ENCODE measurements at places on chromosomes 6 and 20.

DNA sequence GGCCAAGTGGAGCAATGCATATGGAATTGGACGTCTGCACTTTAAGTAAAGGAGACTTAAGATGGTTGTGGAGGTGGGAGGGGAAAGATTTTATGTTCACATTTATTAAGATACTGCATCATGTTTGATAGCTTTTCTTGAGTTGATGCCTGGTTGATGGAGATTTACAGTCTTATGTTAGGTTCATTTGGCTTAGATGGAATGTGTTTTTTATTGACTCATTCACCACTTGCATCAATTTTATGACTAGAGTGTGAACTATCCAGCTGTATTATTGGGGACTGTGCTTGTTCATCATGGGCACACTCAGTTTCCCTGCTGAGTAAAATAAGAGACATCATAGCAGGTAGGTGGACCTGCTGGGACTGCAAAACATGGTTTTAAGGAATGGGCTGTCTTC, 91.2 kb upstream of the SCP2D1 start:
- H3K36me3 ChIP-seq, result peaks cover 10% of the 10 kb centered on the region
- peaks cover 19% of the 10 kb centered on the region for H3K4me1 ChIP-seq
- H3K4me3 ChIP-seq, result no peak overlapping the region
- H3K27ac ChIP-seq, result no peak overlapping the region

DNA sequence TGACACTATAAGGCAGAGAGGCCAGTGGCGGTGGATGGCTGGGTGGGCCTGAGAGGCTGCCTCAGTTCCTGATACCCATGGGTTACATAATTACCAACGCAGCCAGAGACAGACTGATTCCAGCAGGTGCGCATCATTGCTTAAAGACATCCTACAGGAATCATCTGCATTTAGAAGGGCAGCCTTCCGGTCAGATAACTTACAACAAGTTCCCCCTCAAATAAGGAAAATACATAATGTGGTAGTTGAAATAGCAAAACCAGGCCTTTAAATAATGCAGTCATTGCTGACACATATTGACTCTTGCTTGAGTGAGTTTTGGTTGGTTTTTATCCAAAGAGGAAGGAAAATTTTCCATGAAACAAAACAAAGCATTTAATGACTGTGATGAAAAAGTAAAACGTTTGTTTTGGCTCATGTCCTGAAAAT, 81.9 kb downstream of the SIM1 start:
- peaks cover 2% of the 10 kb centered on the region for H3K27me3 ChIP-seq
- no peak for DNase-seq
- H3K27ac ChIP-seq, result no peak overlapping the region
- H3K36me3 ChIP-seq, result no peaks in the 10 kb centered on the region

- H3K27ac ChIP-seq, result no peak overlapping the region
- H3K4me1 ChIP-seq, result no peaks in the 10 kb centered on the region
- no peaks in the 10 kb centered on the region for H3K36me3 ChIP-seq
- H3K4me3 ChIP-seq, result no peak overlapping the region
Observed at GRCh38 chr6:112321322-112321721, 25.8 kb upstream of the RFPL4B start.

DNA sequence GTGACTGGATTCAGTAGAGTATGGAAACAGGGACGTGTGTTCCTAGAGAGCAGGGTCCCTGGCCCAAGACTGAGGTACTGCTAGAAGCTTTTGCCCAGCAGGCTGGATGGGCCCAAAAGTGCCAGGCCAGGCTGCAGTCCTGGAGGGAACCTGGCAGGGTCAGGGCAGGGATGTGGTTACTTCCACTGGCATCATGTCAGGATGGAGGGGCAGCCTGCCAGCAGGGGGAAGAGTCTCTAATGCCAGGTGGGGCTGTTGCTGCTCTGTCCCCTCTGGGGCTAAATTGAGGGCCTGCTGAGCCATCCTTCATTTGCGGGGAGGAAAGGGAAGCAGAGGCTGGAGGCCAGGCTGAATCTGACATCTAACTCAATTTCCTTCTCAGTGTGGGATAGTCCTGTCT, 17.2 kb downstream of the ZDHHC14 start:
- no peak for DNase-seq
- H3K27me3 ChIP-seq, result no peaks in the 10 kb centered on the region
- no peak overlapping the region for H3K4me3 ChIP-seq
- no peaks in the 10 kb centered on the region for H3K36me3 ChIP-seq
- H3K4me1 ChIP-seq, result peaks cover 7% of the 10 kb centered on the region

DNA sequence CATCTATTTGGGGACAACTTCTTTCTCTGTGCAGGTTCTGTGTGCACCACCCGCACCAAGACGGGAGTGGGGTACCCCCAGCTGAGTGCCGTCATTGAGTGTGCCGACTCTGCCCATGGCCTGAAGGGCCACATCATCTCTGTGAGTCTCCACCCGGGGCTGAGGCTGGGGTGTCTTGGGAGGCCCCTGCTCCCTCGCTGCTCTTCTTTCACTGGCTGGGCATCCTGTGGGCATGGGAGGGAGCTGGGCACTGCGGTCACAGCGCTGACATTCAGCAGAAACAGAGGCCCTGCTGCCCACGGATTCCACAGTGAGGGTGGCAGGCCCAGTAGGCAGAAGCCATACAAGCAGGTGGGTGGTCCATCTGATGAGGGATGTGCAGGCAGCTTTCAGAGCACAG, 40.4 kb downstream of the GMPR start:
- no peaks in the 10 kb centered on the region for H3K36me3 ChIP-seq
- peaks cover 2% of the 10 kb centered on the region for H3K27me3 ChIP-seq
- H3K4me3 ChIP-seq, result no peak overlapping the region
- DNase-seq, result no peak
- no peak overlapping the region for H3K27ac ChIP-seq
- H3K4me1 ChIP-seq, result peaks cover 11% of the 10 kb centered on the region

DNA sequence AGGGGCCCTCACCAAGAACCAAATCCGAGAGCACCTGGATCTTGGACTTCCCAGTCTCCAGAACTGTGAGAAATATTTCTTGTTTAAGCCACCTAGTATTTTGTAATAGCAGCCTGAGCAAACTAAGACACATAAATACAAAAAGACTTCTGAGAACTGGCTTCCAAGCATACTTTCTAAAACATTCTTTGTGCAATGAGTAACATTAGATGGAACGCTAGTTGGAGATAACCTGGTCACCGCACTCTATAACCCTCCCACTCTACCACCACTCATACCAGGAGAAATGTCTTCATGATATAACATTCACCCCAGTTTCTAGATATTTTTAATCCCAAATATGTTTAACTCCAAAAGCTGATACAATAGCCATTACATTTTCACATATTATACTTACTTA, 169.5 kb upstream of the THEMIS start:
- no peak for DNase-seq
- no peak overlapping the region for H3K27ac ChIP-seq
- peaks cover 5% of the 10 kb centered on the region for H3K36me3 ChIP-seq
- H3K4me1 ChIP-seq, result no peaks in the 10 kb centered on the region

DNA sequence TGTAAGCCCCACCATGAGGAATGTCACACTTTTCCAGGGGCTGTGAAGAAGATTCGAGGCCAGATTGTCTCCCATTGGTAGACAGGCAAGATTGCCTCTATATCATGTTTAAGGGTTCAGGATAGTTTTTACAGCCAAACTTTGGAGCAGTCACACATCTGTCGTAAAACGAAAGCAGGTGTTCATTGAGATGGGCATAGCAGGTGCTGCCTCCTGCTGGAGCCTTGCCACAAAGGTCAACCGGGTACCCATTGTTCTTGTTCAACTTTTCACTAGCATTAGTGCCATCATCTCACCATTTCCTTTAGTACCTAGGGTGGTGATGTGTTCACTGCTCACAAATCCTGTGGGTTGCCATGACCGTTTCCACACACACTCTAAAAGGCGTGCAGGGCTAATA, 198.3 kb downstream of the HTR1B start:
- no peak overlapping the region for H3K27ac ChIP-seq
- H3K4me3 ChIP-seq, result no peak overlapping the region
- H3K27me3 ChIP-seq, result no peaks in the 10 kb centered on the region
- no peaks in the 10 kb centered on the region for H3K36me3 ChIP-seq
- H3K4me1 ChIP-seq, result no peaks in the 10 kb centered on the region
- DNase-seq, result no peak

DNA sequence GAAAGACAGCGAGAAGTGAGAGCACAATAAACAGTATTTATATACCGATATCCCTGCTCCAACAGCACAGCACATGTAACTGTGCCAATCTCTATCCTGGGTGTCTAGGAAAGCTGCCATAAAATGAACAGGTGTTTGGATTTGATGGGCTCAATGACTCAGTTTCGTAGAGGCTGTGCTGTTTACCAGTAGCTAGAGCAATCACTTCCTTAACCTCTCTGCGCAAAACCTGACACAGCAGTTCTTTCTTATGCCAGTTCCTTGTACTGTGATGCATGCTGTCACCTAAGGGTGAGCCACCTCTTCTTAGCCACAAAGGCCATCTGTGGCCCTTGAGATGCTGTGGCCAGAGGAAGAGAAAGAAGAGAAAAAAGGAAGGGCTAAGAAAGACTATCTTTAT, 59.3 kb downstream of the SHPRH start:
- peaks cover 52% of the 10 kb centered on the region for H3K36me3 ChIP-seq
- DNase-seq, result no peak
- H3K4me3 ChIP-seq, result no peak overlapping the region
- H3K27me3 ChIP-seq, result no peaks in the 10 kb centered on the region

GRCh38 chr6:116335612-116336215, 35.0 kb upstream of the DSE start:
- H3K36me3 ChIP-seq, result no peaks in the 10 kb centered on the region
- no peak for DNase-seq
- H3K4me1 ChIP-seq, result no peaks in the 10 kb centered on the region
- no peaks in the 10 kb centered on the region for H3K27me3 ChIP-seq

DNA sequence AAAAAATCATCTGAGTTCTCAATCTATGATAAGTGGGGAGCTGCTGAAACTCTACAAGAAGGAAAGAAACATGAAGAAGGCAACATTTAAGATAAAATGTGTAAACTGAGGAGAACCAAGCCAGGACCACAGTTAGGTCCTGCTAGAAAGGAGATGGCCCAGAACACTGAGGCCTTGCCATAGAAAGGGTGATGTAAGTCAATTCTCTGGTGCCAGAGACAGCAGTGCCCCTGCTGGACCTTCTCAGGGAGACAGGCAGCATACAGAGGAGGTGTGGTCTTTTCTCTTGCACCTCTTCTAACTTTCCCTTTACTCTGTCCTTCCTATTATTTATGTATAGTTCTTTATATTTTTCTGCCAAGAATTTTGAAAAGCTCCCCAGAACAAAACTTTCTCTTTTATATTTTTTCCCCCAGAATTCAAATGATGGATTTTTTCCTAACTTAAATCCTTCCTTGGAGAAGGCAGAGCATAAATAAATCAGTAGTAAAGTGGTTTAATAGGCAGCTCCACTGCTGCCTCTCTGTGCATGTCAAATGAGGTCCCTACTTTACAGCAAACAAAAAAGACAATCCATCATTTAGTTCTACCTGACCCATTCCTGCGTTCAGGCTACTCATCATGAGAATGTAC, 9.0 kb downstream of the UQCC2 start:
- no peak overlapping the region for H3K4me3 ChIP-seq
- H3K36me3 ChIP-seq, result peaks cover 32% of the 10 kb centered on the region
- H3K4me1 ChIP-seq, result peaks cover 25% of the 10 kb centered on the region
- no peak for DNase-seq
- H3K27me3 ChIP-seq, result no peaks in the 10 kb centered on the region

DNA sequence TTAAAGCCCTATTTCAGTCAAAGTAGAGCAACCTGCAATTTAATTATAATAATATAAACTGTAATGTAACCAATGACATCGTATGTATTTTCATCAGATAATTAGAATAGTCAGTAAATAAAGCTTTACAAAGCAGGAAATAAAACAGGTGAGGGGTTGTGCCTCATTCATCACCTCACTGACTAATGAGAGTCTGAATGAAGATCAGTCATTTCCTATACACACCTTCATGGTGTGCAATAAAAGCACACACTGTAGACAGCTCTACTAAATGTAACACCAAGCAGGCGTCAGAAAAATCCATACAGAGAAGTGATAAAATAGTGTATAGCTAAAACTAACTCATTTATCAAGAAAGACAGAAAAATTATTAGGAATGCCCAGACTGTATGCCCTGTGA, 105.9 kb downstream of the MAN1A1 start:
- no peak for DNase-seq
- peaks cover 25% of the 10 kb centered on the region for H3K36me3 ChIP-seq
- H3K27ac ChIP-seq, result no peak overlapping the region
- H3K27me3 ChIP-seq, result no peaks in the 10 kb centered on the region
- no peaks in the 10 kb centered on the region for H3K4me1 ChIP-seq

DNA sequence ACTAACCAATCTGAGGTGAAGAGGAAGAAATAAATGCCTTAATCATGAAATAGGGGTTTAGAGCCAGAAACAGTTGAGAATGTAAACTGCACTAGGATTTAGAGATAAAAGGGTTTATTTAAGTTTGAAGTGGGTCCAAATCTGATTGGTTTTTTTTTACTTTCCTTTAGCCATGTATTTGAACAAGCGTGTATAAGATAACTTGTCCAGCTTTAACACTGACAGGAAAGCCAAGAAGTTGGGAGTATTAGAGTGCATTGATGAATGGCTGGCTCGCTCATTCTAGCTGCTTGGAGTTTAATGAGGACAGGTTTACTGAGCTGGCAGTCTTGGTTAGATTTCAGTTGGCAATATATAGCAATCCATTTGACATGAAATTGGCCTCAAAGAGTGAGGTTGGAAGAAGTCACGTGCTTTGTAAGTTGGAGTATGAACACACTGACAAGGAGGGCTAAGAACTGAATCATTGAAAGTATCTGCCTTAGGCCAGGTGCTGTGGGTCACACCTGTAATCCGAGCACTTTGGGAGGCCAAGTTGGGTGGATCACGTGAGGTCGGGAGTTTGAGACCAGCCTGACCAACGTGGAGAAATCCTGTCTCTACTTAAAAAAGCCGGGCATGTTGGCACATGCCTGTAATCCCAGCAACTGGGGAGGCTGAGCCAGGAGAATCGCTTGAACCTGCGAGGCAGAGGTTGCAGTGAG, 13.7 kb downstream of the SRSF3 start:
- peak overlapping the region; percentile 38 for H3K27ac ChIP-seq
- peaks cover 47% of the 10 kb centered on the region for H3K4me1 ChIP-seq
- H3K27me3 ChIP-seq, result no peaks in the 10 kb centered on the region

Data from activated naive CD8-positive, alpha-beta T cell treated with anti-CD3 and anti-CD28 coated beads, Interleukin-2, amount 50 U/mL, for 24 hours (primary cell).